ENCODE measurements at places on chromosomes 13 and 19.
A peak's percentile ranks its signal among the peaks of the same experiment; 100 is the strongest.

DNA sequence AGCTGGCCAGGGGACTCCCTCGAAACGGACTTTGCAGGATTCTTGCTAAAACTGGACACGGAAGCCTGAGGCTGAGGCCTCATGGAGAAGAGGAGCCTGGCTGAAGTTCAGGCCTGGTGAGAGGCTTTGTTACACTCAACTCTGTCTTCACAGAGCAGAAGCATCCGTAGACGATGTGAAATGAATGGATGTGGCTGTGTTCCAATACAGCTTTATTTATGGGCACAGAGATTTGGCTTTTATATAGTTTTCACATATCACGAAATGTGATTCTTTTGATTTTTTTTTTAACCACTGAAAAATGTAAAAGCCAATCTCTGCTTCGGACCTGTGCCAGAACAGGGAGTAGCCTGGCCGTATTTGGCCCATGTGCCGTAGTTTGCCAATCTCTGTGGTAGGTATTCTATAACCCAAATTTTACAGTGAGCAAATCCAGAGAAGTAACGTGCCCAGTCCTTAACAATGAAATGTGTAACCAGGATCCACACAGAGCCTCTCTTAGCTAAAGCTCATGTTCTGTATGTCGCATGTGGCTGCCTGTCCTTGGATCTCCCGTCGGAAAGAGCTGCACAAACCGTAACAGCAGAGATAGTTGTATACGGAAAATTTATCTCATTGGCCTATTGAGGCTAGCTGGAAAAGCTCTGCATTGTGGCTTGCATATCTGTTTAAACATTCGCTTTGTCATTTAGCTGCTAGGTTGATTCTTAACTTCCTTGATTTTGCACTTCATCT, 171.6 kb upstream of the RNF113B start:
- no peak for DNase-seq

DNA sequence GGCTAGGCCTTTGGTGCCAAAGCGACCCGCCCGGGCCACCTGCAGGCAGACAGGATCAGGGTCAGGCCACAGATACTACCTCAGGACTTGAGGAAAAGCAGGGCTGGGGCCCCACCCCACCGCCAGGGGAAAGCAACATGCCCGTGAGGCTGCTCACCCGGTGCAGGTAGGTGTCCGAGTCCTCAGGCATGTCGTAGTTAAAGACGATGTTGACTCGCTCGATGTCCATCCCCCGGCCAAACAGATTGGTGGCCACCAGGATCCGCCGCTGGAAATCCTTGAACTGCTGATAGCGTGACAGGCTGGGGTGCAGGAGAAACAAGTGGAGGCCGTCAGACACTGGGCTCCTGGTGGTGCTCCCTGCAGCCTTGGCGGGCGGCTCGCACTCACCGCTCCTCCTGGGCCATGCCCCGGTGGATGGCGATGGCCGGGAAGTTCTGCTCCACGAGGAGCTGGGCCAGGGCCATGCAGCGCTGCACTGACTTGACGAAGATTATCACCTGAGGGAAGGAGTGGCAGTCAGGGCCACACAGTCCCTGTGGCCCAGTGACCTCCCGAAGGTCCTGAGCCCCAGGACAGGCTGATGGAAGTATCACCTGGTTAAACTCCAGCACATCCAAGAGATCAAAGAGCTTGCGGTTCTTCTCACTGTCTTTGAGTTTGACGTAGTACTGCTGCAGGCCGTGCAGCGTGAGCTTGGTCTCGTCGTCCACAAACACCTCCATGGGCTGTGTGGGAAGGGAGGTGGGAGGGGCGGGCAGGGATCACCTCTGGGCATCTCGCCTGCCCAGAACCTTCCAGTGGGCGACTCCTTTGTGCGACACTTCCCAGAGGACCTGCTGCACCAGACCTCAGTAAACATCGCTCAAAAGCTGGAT, 9.8 kb downstream of the DDX39A start:
- no peak for DNase-seq

DNA sequence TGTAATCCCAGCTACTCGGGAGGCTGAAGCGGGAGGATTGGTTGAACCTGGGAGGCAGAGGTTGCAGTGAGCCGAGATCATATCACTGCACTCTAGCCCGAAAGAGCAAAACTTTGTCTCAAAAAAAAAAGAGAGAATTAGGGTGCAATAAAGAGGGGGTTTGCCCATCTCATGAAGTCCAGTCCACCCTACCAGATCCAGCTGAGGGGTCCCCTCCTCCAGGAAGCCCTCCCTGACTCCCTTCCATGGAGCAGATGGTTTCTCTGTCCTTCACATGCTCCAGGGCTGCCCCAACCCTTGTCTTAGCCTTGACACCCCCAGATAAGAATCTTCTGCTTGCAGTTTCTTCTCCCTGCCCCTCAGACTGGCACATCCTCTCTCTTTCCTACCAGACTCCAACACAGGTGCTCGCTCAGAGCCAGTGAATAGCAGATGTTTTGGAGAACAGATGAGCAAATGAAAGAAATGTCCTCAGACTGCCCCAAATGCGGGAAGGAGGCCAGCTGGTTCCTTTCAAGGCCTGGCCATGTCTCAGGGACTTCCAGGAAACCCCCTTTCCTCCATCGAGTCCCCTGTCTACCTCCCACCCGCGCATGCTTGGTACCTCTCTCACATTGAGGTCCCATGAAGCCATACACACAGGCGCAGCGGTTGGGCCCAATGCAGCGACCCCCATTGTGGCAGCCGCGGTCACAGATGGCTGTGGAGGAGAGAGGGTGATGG, 5.0 kb downstream of the FBN3 start:
- no peak for DNase-seq

- no peak for DNase-seq
These were observed 9.0 kb upstream of the UFM1 start for GRCh38 chr13:38340624-38341023.

DNA sequence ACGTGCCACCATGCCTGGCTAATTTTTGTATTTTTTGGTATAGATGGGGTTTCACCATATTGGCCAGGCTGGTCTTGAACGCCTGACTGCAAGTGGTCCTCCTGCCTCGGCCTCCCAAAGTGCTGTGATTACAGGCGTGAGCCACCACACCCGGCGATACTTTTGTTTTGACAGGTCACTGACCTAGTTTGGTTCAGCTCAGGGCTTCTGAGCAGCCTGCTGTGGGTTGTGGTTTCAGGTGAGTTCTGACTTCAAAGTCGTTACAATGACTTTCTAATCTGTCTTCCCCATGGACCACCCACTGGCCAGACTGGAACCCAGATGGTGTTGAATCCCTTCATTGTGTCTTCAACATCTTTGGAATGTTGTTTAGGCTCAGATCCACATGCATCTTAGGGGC, 73.8 kb downstream of the TRPM4 start:
- no peak for DNase-seq

- DNase-seq: no peak
These were observed 262.3 kb downstream of the POU4F1 start for GRCh38 chr13:78341032-78341431.

DNA sequence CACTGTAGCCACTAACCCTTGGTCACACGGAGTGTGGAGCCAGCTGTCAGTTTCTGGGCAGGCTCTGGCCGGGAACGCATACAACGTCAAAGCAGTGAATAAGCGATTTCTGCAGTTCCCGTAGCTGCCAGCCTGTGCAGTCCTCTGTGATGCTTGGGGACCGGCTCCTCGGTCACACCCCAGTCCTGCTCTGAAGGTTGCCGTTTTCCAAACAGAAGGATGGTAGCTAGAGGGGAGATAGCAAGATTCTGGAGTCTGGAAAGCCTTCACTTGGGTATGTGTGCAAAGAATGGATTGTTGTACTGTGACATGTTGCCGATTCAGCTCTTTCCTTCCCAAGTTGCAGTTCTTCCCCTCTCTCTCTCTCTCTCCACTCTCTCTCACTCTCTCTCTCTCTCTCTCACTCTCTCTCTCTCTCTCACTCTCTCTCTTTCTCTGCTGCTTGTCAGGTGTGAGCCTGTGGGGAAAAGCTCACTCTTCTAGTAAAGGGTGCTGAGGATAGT, 38.7 kb upstream of the C1QTNF9 start:
- peak; percentile 78 for DNase-seq

DNA sequence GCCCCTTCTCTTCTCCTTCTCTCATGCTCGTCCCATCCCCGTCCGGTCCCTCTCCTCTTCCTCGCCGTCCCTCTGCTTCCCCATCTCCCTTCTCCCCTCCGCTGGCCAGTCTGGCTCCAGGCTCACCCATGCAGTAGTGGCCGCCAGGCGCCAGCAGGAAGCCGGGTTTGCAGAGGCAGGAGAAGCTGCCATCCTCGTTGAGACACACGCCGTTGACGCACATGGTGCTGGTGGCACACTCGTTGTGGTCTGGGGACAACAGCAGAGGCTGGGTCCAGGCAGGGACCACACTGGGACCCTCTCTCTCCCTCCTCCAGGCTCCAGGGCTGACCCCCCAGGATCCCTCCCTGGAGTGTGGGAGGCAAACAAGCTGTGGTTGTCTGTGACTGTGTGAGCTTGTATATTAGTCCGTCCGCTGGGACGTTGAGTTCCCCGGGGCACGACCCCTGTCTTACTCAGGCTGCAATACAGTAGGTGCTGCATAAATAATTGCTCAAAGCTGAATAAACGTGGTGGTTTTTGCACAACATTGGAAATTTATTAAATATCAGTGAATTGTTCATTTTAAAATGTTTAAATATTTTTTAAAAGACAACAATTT, 16.4 kb downstream of the FBN3 start:
- DNase-seq: no peak

GRCh38 chr19:35436477-35437405, 11.3 kb upstream of the FFAR2 start:
- DNase-seq: peak; percentile 35

DNA sequence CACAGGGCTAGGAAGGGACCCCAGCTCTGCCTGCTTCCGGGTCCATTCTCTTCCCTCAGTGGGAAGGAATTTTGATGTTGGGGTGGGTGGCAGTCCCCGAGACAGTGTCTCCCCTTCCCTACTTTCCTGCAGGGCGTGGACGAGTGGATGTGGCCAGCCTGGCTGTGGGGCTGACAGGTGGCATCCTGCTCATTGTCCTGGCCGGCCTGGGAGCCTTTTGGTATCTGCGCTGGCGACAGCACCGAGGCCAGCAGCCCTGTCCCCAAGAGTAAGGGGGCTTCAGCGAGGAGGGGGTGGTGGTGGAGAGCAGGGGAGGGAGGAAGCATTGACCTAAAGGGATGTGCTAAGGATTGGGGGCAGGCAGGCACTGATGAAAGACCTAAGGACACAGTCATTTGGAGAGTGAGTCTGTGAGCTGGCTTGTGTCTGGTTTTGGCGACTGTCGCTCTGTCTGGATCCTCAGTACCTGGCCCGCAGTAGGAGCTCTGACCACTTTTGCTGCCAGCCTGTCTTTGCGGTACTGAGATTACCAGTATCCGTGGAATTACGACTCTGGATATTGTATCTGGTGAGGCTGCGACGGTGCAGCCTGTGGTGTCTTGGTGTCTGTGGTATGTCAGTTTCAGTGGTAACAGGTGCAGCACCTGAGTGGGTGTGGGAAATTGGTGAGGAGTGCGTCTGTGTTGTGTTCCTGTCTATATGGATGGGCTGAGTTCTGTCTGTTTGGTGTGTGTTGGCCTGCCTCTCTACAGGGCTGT, 2.4 kb upstream of the PRR12 start:
- no peak for DNase-seq

DNA sequence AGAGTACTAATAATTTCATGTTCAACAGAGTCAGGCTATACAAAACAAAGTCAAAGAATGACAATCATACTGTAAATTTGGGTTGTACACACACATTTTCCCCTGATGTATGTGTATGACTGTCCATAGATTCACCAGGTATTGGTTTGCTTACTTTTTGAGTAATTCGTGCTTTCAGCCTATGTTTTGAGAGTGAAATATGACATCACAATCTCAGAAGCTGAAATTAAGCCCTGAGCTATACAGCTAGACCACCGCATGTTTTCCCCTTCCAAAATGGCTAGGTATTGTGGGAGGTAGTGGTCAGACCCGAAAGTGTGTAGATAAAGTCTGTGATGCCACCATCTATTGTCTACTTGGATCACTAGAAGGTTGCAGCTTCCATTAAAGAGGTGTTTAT, 102.8 kb downstream of the KATNAL1 start:
- no peak for DNase-seq

GRCh38 chr13:74200081-74200480, 65.9 kb upstream of the KLF12 start:
- no peak for DNase-seq

GRCh38 chr19:29107831-29108230, 105.1 kb downstream of the UQCRFS1 start:
- no peak for DNase-seq

DNA sequence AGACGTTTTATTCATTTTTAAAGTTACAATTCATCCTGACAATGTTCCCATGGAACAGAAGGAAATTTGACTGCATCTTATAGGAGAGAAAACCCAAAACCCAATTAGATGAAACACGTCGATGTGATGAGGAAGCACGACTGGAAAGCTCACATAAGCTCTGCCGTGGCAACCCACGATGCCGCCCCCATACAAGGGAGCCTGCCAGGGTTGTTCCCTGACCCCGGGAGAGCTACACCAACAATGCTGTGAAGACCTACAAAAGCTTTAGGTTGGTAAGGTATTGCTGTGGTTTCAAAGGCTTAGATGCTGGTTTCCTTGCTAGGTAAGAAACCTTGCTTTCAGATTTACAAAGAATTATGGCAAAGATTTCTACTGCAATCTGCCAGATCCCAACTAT, 393.1 kb downstream of the KLF12 start:
- no peak for DNase-seq

DNA sequence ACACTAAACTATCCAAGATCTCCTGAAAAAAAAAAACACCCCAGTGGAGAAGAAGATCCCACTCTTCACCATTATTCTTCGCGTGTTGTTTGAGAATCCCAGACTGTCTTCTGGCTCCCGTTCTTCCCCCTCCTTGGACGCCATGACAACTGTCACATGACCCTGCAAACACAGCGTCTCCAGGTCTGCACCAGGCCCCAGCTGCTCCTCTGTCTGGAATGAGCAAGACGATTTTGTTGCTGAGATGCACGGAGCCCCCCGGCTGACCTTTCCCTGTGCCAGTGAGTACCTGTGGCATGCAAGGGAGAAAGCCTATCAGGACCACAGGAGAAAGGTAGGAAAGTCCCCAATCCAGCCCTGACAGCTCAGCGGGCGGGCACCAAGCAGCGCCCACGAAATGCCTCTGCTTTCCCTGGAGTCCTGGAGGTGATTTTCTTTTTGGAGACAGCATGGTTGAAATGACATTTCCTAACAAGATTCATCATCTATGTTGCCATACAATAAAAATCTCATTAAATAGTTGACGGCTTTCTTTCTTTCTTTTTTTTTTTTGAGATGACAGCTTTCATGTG, at the start of gene CFAP97D2:
Gene CFAP97D2, plus strand, starts transcription at position 171 of the 572 bp plus-strand sequence. Its CDS starts 74 bp downstream, at position 245.
- no peak for DNase-seq

DNA sequence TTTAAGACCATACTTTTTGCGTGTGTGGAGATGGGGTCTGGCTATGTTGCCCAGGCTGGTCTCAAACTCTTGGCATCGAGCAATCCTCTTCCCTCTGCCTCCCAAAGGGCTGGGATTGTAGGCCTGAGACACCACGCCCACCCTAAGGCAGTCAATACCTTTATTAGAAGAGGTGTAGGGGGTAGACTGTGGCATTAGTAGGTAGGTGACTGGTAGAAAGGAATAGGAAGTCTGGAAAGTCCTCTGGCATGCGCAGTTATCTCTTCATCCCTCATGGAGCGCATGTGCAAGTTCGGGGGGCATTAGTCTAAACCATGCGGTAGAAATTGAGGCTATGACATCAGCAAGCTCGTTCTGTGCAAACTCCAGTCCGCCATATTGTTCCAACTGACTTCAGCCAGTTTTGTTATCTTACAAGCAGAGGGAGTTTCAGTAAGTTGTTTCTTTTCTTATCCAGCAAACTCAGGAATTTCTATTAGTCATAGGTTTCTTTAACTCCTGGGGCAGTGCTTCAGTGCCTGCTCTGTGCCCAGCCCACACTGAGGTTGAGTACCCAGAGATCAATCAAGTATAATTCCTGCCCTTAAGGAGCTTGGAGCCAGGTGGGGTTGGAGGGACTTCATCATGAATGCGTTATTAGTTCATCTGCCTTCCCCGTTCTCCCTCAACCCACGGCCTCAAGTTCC, 7.3 kb upstream of the RANBP3 start:
- DNase-seq: no peak
